GM18507 (cell line): ENCODE measurements at places on chromosomes 4 and X.

GRCh38 chr4:163558539-163559044 is 64.1 kb downstream of the TMA16 start:
- no peak for DNase-seq

- DNase-seq, result no peak
Measured at GRCh38 chr4:151251603-151252304, 25.2 kb upstream of the PRSS48 start.

DNA sequence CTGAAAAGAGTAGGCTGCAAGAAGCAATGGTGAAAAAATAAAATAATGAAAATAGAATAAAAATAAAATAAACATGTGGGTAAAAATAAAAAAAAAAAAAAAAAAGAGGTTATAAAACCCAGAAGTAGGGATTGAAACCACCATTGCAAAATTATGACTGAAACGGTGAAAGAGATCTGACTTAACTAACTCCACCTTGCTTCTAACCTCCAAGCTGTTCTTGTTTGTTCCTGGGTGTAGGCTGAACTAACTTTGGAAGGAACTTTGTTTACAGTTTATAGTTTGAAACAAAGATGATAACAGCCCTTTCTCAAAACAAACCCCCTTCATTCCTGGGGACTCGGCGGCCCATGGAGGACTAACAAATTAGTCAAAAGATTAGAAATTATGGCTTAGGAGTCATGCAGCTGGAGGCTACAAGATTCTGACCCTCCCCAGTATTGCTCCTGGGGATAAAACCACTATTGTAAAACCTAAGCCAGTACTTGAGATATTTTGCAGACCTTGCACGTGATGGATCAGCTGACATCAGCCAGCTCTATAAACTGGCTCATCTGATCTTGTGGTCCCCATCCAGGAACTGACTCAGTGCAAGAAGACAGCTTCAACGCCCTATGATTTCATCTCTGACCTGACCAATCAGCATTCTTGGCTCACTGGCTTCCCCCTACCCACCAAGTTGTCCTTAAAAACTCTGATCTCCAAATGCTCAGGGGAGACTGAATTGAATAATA is 30.4 kb downstream of the DDX60L start:
- no peak for DNase-seq

- DNase-seq, result no peak
Measured at GRCh38 chr4:34723605-34724004, 1520.7 kb downstream of the ARAP2 start.

GRCh38 chr4:182429896-182430295 is 186.7 kb downstream of the TENM3 start:
- DNase-seq, result no peak

- DNase-seq, result no peak
Measured at GRCh38 chrX:131728295-131729145, 184.6 kb downstream of the OR13H1 start.

- DNase-seq, result no peak
Measured at GRCh38 chrX:3717742-3718420, 4.4 kb upstream of the PRKX start.

DNA sequence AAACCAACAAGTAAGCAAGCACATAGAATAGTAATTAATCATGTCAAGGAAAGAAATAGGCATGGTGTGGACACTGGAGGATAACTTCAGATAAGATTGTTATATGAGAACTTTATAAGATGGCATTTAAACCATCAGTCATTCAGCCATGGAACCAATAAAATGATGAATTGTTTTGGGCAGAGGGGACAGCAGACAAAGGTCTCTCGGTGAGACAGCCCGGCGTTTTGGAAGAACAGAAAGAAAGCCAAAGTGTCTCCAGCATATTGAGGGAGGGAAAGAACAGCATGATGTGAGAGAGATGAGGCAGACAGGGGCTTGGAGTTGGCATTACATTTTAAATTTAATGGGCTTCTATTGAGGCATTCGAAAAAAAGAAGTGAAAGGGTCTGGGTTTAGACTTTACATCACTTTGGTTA is 883 bp upstream of the PPM1K start:
- no peak for DNase-seq

- no peak for DNase-seq
Measured at GRCh38 chrX:39716802-39717540, 380.8 kb downstream of the BCOR start.

GRCh38 chrX:31323658-31324057 is 251.8 kb upstream of the FTHL17 start:
- no peak for DNase-seq

- no peak for DNase-seq
Measured at GRCh38 chr4:118849867-118850487, 14.1 kb upstream of the SEC24D start.

DNA sequence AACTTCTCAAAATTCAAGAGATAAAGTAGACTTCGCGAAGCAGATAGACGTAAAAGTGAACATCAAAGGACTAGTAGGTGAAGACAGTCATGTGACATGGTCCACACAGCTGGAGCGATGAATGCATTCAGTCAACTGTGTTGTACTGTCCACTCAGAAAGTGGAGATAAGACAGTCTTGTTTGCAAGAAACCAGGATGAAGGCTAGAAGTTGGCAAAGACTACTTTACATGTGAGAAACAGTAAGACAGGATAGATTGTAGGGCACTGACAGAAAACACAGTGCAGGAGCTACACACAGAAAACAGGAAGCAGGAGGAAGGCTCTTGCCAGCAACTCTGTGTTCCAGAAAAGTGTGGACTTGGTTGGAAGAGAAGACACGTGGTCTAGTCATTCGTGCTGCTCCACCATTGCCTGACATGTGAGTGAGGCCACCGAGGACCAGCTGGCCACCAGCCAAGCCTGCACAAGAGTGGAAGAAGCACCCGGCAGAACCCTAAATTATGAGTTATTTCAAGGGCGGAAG is 78.9 kb downstream of the FAT1 start:
- DNase-seq, result no peak

- DNase-seq, result no peak
Measured at GRCh38 chr4:96166806-96167205, 326.9 kb downstream of the PDHA2 start.

- DNase-seq, result no peak
Measured at GRCh38 chr4:38684951-38685844, 21.2 kb downstream of the KLF3 start.

DNA sequence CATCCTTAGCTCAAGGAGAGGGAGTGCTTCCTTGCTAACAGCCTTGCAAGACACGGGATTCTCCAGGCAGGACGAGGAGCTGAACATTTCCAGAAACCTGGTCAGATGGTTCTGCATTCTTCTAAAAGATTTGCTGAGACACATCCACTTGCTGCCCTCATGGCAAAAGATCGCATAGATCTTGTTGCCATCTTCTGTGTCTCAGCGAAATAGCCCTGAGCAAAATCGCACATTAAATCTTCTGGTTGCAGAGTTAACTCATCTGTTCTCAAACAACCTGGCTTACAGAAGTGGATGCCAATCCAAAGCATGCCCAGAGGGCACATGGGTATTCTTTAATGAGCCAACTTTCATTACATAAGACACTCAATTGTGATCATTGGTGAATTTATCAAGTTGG is 167.5 kb downstream of the PRKX start:
- no peak for DNase-seq

- DNase-seq, result no peak
Measured at GRCh38 chr4:164779080-164779479, 25.1 kb downstream of the SMIM31 start.

GRCh38 chrX:40260146-40260747 is 162.5 kb upstream of the BCOR start:
- no peak for DNase-seq

GRCh38 chr4:1305781-1306455 is 16.2 kb downstream of the MAEA start:
- DNase-seq, result no peak

GRCh38 chrX:29229802-29230201 is 642.6 kb downstream of the IL1RAPL1 start:
- DNase-seq, result no peak

GRCh38 chrX:124215786-124216185 is 116.7 kb upstream of the TEX13D start:
- DNase-seq, result no peak

- DNase-seq, result no peak
Measured at GRCh38 chr4:93658443-93658842, 170.1 kb upstream of the ATOH1 start.

DNA sequence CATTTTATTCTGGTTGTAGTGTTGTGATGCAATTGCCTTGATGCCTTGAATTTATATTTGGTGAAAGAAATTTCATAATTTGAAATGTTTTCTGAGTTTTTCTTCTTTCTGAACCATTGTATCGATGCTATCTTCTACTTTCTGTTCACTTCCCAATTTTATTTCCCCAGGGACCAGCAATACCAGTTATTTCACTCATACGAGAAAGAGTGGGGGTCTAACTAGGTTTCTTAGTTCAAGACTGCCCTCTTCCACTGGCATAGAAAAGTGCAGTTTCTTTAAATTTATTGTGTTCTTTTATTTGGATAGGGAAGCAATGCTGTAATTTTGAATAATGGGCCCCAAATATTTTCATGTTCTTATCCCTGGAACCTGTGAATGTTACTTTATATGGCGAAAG is 544.0 kb upstream of the ADGRL3 start:
- DNase-seq, result no peak

DNA sequence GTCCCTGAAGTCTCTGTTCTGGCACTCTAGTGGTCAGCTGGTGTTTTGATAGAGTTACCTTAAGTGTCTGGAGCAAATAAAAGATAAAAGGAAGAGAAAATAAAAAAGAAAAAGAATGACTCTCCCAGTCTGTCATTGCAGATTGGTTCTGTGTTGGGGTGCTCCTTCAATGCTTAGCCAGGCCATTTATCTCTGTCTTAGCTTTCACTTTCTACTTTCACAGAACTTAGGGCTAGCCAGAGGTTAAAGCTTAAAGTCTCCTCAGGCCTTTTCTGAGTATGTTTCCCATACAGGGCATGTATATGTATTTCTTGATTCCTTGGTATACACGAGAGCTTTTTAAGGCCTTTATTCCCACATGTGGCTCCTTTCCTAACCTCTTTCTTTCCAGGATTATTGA is 83.1 kb upstream of the TEX13D start:
- no peak for DNase-seq

GRCh38 chrX:100098660-100099375 is 311.3 kb downstream of the PCDH19 start:
- no peak for DNase-seq

DNA sequence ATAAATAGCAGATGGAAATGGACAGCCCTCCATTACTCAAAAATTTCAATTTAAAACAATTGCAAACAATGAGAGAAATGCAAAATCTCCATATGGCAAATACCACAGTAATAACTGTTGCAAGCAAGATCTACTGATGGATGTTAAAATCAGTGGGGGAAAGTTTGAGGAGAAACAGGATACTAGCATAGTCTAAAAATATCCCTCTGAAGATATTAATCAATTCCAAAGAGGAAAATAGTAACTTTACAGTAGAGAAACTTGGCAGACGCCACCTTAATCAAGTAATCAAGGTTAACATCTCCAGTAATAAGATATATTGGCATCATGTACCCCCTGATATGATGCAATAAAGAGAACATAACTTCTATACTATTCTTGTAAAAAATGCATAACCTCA is 344.8 kb downstream of the ZNF674 start:
- DNase-seq, result no peak

DNA sequence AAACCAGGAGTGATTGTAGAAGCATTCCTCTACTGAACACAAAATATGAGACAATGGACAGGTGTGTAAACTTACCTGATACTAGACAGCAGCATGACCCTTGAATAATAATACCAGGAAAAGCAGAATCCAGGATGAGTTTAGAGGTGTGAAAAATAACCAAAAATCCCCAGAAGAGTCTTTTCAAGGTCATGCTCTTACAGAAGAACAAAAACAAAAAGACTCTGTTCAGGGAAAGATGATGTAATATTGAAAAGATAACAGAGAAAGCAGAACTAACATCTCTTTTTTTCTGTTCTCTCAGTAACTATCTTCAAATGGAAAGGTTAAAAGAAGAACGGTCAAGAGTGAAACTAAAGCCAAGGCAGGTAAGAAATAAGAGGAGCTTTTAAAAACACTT is 14.0 kb upstream of the ARHGAP10 start:
- no peak for DNase-seq

DNA sequence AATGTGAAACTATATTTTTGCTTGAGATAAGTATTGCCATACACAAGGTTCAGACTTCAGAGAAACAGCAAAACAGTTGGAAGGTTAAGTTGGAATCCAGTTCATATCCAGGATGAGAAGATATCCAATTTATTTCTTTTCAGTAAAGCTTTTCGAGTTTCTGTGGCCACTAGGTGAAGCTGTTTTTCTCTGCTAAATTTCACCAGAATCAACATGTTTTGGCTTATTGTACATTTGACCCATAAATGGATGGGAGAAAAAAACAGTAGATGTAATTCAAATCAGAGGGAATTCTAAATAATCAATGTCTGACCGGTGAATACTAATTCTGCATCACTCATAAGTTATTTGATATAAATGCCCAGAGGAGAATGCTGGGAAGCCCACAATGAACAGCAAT is 9.1 kb upstream of the METTL14 start:
- no peak for DNase-seq

DNA sequence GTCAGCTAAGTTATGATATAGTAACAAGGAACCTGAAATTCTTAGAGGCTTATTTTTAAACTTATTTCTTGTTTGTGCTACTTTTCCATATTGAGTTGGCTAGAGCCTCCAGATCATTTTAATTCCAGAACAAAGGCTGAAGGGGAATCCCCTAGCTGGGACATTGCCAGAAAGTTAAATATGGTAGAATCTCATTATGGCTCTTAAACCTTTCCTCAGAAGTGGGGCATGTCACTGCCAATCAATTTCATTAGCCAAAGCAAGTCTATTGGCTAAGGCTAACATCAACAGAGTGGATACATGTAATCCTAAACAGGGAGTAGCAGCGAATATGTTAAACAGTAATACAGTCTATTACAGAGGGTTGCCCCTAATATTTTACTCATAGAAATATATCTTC is 47.0 kb downstream of the FTHL17 start:
- DNase-seq, result no peak

DNA sequence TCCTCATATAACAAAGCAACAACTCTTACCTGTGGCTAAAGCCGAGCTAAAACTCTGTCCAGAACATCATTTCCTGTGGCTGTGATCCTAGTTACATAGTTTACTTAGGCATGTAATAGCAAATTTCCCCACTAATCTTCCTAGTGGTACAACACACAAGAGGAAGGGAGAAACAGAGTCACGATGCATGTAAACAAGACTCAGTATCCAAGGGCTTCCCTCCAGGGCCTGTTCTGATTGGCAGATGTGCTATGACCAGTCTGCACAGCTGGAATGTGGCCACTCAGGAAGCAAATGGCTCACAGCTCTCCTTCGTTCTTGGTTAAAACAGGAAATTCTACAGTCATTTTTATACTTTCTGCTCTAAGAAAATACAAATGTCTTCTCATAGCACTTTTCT is 49.2 kb upstream of the PRSS48 start:
- no peak for DNase-seq
